ENCODE measurements at places on chromosomes 5 and 9.
A peak's percentile ranks its signal among the peaks of the same experiment; 100 is the strongest.

DNA sequence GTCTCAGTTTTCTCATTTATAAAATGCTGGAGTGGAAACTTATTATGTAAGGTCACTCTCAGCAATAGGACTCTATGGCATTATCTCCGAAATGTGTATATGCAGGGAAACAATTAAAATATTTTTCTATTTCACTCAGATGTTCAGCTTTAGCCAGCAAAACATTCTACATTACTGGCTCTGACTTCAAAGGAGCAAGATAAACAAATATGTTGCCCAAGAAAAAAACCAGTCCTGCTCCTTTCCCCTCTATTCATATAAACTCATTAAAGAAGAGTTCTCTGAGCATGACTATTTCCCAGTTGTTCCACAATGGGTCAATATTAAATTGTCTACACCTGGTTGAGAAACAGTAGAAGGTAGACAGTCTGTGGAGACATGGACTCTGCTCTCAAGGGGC lies 155.0 kb downstream of the NPR3 start:
- DNase-seq, result no peak

DNA sequence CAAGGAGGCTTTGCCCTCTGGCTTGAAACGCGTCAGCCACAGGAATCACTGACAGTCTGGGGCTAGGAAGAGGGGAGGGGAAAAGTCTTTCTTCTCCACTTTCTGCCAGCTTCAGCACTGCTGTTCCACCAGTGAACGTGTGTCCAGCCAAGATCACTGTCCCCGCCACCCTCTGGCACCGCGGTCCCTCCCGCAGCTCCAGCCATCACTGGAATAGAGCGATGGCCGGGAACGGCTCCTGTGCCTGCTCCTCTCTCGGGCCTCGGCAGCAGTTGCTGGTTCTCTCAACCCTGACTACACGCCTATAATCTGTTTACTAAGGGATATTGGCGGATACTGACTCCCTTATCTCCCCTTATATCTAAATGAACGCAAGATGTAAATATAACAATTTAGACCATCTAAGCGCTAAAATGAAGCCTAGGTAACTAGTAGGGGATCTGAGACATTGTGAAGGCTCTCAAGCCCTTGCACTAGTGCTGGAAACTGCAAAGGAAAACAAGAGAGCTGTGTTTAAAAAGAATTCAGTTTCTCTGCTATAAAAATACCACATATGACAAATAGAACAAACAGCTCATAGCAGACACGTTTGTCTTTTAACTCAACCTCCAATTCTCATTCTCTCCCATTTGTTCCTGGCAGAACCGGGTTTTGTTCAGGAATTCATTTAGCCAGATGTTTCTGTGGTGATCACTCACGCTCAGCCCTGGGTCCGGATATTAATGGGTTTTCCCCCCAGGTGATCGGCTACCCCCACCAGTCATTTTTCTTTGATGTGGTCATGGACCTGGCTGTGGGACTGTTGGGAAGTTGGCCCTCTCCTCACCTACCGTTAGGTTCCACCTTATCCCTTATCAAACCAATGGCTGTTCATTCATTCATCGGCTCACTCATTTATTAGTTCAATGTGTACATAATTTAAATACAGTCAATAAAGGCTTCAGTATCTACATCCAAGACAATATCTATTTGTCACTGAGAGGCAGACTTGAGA lies 149.8 kb downstream of the MED10 start:
- no peak for DNase-seq

GRCh38 chr5:96973532-96974401 lies 37.9 kb downstream of the LNPEP start:
- no peak for DNase-seq

GRCh38 chr9:105132606-105133005 lies 111.8 kb upstream of the SLC44A1 start:
- peak; percentile 50 for DNase-seq

- no peak for DNase-seq
These were observed 20.7 kb upstream of the ANKRD34B start for GRCh38 chr5:80590766-80591165.

GRCh38 chr5:5363045-5363444 lies 59.4 kb upstream of the ICE1 start:
- DNase-seq, result no peak

GRCh38 chr5:60256546-60256945 lies 363.0 kb upstream of the PDE4D start:
- no peak for DNase-seq

- DNase-seq, result peak; percentile 68
These were observed 283.4 kb upstream of the GRAMD2B start for GRCh38 chr5:126139773-126140172.

DNA sequence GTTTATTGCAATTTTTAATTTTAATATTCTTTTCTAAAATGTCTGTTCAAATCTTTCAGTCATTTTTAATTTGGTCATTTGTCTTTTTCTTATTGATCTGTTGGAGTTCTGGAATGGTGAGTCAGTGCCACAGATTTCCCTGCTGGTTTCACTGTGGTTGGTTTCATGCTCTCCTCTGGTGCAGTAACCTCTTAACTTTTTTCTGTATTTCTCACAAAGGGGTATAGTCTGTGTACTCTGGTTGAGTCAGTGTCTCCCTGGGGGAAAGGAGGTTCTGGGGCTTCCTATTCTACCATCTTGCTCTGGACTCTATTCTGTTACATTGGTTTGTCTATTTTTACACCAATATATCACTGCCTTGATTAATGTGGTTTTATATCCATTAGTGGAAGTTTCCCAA lies 178.8 kb downstream of the CSNK1G3 start:
- DNase-seq, result no peak

DNA sequence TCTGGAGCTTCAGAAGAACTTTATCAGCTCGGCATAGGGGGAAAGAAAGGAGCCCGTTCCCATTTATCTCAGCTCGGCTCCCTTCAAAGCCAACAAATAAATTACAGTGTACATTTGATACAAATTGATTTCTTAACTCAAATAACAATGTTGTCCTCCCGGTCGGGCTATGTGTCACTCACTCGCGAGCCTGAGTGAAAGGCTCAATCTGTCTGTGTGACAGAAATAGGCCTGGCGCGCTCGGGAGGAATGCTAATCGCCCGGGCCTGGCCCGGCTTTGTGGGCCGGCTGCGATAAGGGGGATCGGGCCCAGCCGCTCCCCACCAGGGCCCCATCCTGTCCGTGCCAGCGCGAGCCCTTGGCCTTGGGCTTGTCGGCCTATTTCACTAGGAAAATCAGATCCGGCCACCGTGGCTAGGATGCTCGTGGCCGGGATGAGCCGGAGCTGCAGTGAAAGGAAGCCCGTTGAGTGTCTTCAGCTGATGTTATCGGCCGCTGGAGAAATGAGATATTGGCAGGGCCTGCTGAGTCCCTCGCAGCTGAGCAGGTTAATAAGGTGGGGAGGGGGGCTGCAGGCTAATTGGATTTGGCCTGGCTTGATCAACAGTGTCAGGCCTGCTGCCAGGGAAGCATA lies 258.7 kb downstream of the IRX1 start:
- DNase-seq, result no peak

DNA sequence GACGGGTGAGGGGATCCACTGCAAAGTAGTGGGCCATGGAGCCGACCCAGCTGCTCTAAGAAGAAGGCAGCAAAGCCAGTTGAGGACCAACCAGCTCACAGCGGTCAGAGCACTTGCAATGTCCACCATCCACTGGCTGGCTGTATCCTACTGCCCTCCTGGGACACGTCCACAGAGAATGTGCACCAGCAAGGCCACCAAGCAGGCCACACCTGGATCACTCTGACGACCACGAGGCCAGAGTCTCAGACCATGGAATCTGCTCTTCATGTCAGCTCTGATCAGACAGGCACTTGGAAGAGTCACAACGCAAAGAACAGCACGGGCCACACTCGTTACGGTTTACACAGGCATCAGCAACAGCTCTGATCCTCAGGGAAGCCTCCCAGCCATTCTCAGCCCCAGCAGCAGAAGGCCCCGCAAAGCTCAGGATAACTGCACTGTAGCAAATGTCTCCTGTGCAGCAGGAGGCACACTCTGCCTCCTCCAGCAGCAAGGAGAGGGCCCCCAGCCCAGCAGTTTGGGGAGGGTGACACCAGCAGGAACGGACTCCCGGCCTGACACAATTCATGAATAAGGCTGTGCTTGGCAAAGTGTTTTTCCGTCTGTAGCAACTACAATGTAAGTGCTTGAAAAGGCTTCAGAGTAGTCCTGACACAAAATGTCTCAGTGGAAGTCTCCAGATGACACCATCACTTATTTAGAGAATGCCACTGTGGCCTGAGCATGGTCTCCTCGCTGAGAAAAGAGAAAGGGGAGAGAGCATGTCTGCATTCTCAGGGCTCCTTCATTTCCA lies 15.7 kb downstream of the SEMA4D start:
- no peak for DNase-seq

DNA sequence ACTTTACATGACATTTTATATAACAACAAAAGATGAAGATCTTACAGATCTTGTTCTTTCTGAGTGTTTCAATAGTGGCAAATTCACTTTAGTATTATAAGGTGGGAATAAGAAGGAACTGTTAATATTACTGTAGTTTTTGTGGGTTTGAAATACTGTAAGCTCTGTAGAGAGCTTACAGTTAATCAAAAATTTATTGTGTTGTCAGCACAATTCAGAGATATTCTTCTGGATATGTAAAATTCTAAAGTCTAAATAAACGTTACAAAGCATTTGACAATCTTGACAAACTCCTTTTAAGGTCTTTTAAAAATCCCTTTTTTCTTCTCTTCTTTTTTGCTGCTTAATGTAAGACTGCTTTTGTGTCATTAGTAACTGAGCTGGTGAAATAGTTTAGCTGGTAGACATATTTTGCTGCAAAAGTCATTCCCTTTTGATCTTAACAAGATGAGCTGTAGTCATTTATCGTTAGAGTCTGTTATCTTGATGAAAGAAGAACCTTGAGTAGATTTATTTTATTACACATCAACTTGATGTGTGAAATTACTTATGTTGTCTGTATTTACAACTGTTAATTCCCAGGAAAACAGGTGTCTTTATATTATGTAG lies 186.0 kb downstream of the WDR70 start:
- DNase-seq, result no peak

- peak; percentile 57 for DNase-seq
These were observed 70.8 kb upstream of the FAM174A start for GRCh38 chr5:100464418-100464817.

DNA sequence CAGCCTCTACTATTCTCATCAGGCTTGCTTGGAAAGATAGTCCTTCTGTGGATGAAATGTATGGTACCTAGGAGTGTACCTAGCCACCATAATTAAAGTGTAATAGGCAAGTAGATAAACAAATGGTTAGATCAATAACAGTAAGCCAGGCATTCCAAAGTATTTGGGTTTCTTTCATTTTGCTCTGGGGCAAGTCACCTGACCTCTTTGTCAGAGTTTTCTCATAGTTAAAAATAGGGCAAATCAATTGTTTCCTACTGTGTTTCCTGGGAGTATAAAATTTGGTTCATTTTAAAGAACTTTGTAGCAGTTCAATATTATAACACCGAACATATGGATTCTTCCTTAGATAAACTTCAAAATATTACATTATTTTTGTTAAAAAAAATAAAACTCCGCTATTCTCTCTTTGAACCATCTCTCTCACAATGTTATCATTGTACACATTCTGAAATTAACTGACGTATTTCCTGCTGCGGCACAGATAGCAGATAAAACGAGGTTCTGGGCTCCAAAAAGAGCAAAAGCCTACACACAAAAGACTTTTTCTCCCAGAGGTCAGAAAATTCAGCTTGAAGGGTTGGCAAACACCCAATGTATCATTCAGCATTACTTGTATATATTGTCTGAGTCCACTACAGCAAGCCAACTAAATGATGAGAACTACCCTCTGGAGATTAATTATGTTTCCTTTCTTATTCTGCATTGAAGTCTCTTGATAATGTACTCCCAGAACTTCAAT lies 267.9 kb downstream of the COX7C start:
- no peak for DNase-seq

DNA sequence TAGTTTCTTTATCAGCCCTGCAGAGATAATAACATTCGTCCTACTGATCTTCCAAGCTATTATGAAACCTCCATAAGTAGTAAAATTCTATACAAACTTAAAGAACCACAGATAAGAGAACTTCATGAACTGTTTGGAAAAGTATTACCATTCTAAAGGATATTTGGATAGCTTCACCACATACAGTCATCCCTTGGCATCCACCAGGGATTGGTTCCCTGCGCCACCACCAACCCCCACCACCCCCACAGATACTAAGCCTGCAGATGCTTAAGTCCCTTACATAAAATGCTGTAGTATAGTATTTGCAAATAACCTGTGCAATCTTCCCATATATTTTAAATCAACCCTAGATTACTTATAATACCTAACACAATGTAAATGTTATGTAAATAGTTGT lies 61.4 kb upstream of the SHISAL2B start:
- no peak for DNase-seq

GRCh38 chr9:27828908-27829307 lies 255.6 kb upstream of the C9orf72 start:
- no peak for DNase-seq

DNA sequence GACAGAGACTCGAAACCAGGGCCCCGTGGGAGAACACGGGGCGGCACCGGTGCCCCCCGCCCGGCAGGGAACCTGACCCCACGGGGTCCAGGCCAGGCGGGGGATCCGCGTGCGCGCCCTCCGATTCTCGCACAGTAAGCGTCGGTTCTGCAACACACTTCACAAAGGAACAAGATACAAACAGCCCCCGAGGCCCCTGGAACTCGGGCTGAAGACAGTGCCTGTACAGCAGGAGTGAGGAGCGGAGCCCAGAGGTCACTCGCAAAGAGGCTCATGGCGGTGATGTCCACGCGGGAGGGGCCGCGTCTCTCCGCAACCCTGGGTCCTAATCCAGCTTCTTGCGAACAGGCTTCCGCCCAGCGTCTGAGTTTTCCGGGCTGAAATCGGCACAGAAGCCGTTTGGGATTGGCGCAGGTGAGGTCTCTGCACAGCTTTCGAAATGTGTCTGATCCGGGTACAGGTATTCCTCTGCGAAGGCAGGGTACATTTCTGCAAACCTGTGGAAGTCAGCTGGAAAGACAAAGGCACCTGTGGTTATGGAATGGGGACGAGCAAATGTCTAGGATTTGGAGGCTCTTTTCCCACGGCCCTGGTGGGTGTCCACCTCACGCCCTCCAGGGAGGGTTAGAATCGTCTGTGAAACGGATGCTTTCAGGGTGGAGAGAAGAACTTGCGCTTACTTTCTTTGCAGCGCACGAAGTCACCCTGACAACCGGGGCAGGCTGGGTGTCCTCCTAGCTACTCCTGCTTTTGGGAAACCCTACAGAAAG lies 18.3 kb upstream of the SLC6A3 start:
- no peak for DNase-seq

GRCh38 chr5:149935431-149935901 lies 9.1 kb downstream of the PDE6A start:
- no peak for DNase-seq

DNA sequence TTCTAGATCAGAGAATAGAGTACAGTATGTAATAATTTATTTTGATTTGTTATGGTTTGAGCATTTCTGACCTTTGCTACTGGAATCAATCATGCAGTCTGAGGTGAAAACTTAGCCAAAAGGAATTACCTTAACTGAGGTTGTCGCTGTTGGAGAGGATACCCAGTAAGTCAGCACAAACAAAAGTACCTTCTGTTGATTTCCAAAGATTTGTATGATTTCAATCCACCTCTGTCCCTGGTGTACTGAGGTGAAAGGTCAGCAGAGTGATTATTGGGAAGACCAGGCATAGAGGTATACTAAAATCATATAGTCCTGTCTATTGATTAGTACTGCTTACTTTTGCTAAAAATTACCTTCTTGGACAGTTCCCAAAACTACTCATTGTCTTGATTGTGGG lies 32.8 kb downstream of the RUSC2 start:
- no peak for DNase-seq

GRCh38 chr9:87594194-87594593 lies 96.5 kb downstream of the DAPK1 start:
- DNase-seq, result no peak
